K562 (cell line): ENCODE measurements at places on chromosomes 3 and 15. TPM values are rescaled to one million over a fixed set of nuclear protein-coding genes. Genes with fewer than 3 reads are reported as not detected.

The SV2B gene
- 0.11 and 0.18 TPM in 2 replicates for total RNA-seq

The MME gene
- 2.1 and 2.5 TPM in 2 replicates for total RNA-seq

The ANKRD34C gene
- not detected in 2 replicates for total RNA-seq

The GOLGA8S gene
- not detected in 2 replicates for total RNA-seq

The GOLGA8R gene
- total RNA-seq, result 0.04 and 0.11 TPM in 2 replicates

The AADACL2 gene
- total RNA-seq, result not detected in 2 replicates

The FGF12 gene
- not detected in 2 replicates for total RNA-seq

The C15orf62 gene
- total RNA-seq, result 0.40 and 0.45 TPM in 2 replicates

The AADAC gene
- total RNA-seq, result 0.47 TPM in 1 of 2 replicates, not detected in the other

The GLDN gene
- 0.18 and 0.31 TPM in 2 replicates for total RNA-seq

- H3K4me3 ChIP-seq, result no peak overlapping the region
- no peaks in the 10 kb centered on the region for H3K36me3 ChIP-seq
Observed at GRCh38 chr15:33211176-33211808, 16.8 kb upstream of the FMN1 start.

DNA sequence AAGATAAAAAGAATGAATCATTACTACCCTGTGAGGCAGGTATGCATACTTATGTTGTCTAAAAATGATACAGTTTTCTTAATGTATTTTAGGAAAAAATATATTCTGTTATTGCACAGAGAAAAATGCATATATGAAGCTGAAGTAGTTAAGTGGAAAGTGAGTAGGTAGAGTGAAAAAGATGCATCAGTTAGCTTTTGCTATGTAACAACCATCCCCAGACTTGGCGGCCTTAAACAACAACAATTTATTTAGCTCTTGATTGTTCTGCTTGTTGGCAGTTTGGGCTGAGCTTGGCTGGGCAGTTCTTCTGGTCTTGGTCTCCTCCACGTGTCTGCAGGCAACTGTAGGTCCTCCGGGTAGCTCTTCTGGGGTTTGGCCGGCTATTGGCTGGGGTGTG lies 45.7 kb downstream of the SLC6A6 start:
- peaks cover 2% of the 10 kb centered on the region; the same call in 1 of the 3 replicates for H3K4me1 ChIP-seq
- H3K4me3 ChIP-seq, result no peak overlapping the region
- no peak for DNase-seq
- peaks cover 96% of the 10 kb centered on the region for H3K36me3 ChIP-seq

DNA sequence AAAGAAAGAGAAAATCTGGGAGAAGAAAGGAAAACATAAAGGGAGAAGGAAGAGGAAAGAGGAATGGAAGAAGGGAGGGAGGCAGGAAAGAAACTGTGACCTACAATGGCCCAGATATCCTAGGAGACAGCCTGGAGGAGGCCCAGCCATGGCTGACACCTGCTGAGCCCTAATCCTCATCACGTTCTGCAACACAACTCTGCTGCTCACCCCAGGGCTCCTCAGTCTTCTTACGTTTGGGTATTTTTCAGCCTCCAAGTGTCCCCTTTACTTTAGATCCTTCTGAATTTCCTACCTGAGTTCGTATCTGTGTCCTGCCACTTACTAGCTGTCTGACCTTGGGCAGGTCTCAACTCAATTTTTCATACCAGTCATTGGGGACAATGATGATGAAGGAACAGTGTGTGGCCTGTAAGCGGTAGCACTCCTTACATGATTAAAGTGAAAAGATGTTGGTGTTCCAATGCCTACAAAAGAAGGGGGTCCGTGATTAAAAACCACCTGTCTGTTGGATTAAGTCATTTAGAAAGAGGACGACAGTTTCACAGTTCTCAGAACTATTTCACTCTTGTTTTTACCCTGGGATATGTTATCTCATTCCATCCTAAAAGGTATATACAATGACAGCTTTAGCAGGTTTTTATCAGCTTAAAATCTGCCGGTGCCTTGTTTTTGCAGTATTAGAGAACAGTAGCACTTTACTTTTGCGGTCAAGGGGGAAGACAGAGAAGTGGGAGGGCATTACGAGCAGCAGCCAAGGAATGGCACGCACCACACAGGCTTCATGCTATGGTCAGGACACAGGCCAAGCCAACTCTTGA lies 47.4 kb downstream of the CCR4 start:
- H3K27ac ChIP-seq, result no peak overlapping the region
- no peaks in the 10 kb centered on the region; the same call in 2 of the 3 replicates for H3K4me1 ChIP-seq
- DNase-seq, result no peak
- H3K36me3 ChIP-seq, result peaks cover 15% of the 10 kb centered on the region; the same call in 2 of the 3 replicates

DNA sequence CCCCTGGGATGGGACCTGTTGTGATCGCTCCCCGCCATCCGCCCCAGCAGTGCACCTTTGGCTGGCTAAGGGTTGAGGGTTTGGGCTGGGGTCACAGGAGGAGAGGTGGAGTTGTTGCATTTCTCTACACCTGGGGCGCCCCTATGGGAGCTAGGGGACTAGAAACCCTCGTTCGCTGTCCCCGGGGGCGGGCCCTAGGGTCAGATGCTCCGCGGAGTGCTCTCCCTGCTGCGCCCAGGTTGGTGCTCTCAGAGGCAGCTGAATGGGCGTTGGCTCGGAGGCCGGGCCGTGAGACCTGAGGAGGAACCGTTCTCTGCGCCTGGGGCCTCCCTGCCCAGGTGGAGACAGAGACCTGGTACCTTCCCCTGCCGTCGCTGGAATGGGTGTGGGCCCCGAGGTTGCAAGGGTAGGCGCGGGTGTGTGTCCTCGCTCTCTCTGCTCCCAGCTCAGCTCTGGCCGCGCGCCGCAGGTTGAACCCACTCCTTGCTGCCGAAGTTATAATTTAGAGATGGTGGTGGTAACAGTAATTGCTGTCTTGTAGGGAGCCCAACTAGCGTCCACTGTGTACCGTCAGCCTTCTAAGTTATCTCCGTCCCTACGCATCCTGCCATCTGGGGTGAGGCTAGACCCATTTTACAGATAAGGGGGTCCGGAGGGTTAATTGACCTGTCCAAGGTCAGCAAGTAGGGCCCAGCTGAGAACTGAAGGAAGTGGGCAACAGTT lies 965 bp downstream of the FLNB start:
- H3K4me3 ChIP-seq, result peak overlapping the region; percentile 83
- DNase-seq, result peak; percentile 27
- no peaks in the 10 kb centered on the region for H3K27me3 ChIP-seq
- H3K4me1 ChIP-seq, result peaks cover 20% of the 10 kb centered on the region

DNA sequence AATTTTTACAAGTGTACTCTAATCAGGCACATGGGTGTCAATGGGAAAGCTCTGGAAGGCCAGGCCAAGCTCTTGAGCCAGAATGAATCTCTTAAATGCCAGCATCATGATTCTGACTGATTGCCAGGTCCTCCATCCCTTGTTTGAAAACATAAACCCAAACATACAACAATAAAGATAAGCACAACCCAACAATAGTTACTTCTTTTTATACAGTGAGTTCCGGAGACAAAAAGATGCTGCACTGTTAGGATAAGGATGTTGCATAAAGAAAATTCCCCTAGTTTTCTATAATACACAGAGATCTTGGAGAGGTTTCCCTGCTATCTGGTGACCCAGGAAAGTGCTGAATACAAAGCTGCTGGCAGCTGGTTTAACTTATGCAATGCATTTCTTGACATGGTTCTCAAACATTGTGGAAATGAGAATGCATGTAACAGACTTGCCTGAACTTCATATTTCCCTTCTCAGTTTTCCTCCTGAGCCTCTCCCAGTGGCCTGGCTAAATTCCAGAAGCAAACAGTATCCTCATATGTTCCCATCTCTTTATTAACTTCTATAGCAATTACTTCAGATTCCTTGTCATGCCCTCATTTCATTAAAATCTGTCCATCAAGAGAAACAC lies 180.1 kb upstream of the PRICKLE2 start:
- H3K27ac ChIP-seq, result no peak overlapping the region
- no peak overlapping the region for H3K4me3 ChIP-seq
- H3K36me3 ChIP-seq, result no peaks in the 10 kb centered on the region
- no peaks in the 10 kb centered on the region for H3K27me3 ChIP-seq
- H3K4me1 ChIP-seq, result no peaks in the 10 kb centered on the region
- DNase-seq, result no peak

DNA sequence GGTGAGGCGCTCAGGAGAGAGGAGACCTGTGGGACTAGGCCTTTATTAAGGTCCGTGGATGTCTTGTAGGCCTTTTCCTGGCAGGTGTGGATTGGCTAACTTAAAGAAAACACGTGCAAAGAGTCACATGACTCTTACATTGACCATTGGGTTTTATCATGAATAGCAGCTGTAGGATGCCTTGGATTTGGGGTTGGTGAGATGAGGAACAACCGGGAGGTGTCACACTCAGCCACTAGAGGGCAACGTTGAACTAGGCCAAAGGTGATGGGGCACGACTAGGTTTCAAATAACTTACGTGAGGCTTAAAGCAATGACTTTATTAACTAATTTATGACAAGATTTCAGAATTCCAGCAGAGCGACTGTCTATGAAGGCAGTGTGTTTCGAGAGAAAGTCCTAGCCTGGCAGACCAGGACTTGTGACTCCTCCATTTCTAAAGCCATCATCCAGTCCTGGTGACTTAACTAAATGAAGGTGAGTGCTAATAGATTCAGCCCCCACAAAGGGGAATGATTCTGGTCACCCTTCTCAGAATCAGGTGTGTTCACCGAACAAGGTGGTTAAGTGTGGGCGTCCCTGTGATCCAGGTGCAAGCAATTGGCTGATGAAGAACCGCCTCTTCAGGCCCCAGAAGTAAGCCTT lies 345.6 kb downstream of the MCTP2 start:
- DNase-seq, result peak; percentile 46
- no peak overlapping the region for H3K27ac ChIP-seq

- no peak for DNase-seq
- no peaks in the 10 kb centered on the region for H3K36me3 ChIP-seq
- no peak overlapping the region for H3K4me3 ChIP-seq
- H3K27ac ChIP-seq, result no peak overlapping the region
Observed at GRCh38 chr3:129645286-129645685, 38.8 kb upstream of the PLXND1 start.

DNA sequence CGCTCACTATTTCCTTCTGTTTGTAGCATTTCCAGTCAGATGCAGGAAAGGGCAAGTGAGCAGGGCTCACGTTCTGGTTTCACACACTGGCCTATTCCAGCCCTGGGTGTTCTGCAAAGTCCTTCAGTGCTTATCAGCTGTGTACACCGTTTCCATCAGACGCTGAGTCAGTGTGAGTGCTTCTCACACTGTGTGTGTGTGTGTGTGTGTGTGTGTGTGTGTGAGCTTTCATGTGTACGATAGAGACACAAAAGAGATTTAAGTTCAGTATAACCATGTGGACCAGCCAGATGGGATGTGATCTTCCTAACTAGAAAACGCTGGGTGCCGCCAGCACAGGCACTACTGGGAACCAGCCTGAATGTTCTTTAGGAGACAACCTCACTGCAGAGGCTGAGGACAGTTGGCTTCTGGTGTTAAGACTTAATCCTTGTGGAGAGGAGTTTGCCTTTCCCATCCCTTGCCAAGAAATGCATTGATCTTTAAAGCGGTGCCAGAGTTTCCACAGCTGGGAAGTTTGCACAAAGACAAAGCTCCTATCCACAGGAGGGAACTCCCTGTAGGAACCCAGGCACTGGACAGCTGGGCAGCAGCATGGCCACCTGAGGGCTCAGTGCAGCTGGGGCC lies 3.9 kb upstream of the CHSY1 start:
- no peak overlapping the region; the same call in 2 of the 3 replicates for H3K27ac ChIP-seq
- H3K4me3 ChIP-seq, result no peak overlapping the region

- H3K36me3 ChIP-seq, result peaks cover 44% of the 10 kb centered on the region
- no peak overlapping the region for H3K4me3 ChIP-seq
- no peaks in the 10 kb centered on the region for H3K27me3 ChIP-seq
- no peak for DNase-seq
- H3K27ac ChIP-seq, result no peak overlapping the region
- H3K4me1 ChIP-seq, result no peaks in the 10 kb centered on the region; the same call in 2 of the 3 replicates
Observed at GRCh38 chr3:44958386-44958785, 17.6 kb downstream of the ZDHHC3 start.

DNA sequence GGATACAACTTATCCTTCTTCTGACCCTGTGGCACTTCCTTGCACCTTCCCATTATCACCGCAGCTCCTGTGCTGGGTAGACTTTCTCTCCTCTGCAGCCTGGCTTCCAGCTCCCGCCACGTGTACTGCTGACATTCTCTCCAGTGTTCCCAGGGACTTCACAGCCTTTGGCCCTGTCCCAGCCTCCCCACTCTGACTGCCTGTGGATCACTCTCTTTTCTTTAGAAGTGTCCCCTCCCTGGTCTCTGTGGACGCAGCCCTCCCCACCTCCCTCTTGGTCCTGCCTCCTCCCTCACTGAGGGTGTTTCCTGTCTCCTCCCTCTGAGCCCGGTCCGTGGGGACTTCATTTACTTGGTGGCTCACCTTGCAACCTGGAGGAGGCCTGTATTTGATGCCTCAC lies 17.4 kb downstream of the PDIA5 start:
- H3K36me3 ChIP-seq, result peaks cover 11% of the 10 kb centered on the region; the same call in 1 of the 3 replicates
- H3K27ac ChIP-seq, result no peak overlapping the region; the same call in 2 of the 3 replicates
- DNase-seq, result peak; percentile 43
- H3K4me3 ChIP-seq, result no peak overlapping the region
- H3K4me1 ChIP-seq, result peaks cover 36% of the 10 kb centered on the region
- no peaks in the 10 kb centered on the region for H3K27me3 ChIP-seq

DNA sequence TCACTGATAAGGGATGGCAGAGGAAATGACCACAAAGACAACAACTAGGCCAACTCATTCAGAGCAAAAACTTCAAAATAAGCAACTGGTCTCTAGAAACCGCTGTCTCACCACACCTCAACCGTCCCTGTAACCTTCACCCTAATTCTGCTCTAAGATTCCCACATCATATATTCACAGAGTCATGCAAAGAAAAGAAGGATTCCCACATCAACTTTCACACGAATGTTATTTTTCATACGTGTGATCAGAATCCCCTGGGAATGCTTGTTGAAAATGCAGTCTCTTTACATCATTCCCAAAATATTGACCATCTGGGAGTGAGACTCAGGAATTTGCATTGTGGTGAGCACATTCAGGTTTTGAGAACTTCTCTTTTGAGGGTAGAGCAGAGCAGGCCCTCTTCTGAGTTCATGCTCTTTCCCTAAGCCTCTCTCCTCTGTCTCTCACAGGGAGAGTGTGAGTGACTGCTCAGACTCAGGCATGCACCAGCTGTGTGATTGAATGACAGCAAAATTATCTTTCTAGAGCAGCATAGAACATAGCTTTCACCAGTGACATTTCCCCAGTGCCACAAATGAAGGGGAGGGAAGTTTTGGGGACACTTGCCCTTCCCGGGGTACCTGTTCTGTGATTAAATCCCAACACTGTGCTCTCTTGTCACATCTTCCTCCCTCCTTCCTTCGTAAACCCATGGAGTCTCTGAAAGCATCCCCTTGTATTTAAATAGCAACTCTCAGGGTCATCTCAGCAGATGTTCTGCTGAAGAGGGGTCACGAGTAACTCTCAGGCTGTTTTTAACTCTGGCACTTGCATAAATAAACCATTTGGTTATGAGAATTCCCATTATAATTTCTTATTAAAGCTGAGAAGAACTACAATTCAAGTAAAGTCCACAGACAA lies 170.9 kb downstream of the PLCL2 start:
- no peaks in the 10 kb centered on the region for H3K27me3 ChIP-seq
- H3K4me3 ChIP-seq, result no peak overlapping the region
- no peaks in the 10 kb centered on the region for H3K36me3 ChIP-seq
- no peak overlapping the region for H3K27ac ChIP-seq
- H3K4me1 ChIP-seq, result no peaks in the 10 kb centered on the region
- DNase-seq, result no peak

- H3K36me3 ChIP-seq, result no peaks in the 10 kb centered on the region
- peak within 1 kb of the TSS; percentile 55 for H3K4me3 ChIP-seq
- peak; percentile 70 for DNase-seq
- peaks cover 18% of the 10 kb centered on the region for H3K4me1 ChIP-seq
Observed at GRCh38 chr3:179652447-179653095, at the start of gene USP13. TSS of gene USP13 (plus strand) at chr3:179653040. CDS start at chr3:179653226, 186 bp downstream.
